ENCODE measurements at places on chromosomes 11 and 22.

- DNase-seq = no peak
These were observed 41.5 kb upstream of the MYEOV start for GRCh38 chr11:69252490-69252837.

DNA sequence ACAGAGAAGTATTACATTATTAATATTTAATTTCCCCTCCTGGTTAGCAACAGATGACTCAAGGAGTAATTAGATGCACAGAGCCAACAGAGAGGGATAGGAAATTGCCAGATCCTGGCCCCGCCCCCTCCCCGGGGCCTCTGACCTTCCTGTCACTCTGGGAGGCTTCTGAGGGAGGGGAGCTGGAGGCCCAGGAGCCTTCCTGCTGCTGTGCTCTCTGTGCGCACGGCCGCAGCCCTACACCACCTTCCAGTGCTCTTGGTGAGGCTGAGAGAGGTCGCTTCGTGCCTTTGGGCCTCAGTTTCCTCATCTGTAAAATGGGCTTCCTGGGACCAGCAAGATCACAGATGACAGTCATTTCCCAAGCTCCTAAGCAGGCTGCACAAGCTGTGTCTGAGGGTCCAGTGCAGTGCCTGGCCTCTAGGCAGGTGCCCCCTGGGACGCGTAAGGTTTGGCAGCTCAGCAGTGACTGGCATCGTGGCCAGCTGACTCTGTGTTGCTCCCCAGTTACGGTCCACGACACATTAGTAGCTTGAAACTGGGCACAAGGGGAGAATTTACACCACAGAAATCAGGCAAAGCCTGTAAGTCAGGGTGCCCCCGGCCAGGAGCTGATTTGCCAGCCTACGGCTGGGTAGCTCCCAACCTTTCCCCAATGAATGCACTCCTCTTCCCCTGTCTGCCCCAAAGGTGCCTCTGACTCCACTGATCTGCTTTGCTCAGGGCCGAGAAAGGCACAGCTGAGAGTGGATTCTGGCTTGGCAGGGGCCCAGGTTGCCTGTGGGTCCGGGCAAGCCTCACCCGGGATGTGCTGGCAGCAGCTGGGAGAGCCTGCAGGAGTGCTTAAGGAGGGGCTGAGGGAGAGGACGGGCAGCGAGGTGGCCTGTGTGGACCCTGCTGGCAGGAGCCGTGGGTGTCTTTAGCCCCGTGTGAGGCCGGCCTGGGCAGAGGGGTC is 2.3 kb downstream of the ADORA2A start:
- peak; percentile 85 for DNase-seq

- no peak for DNase-seq
These were observed 29.3 kb downstream of the RPL3 start for GRCh38 chr22:39289975-39290720.

GRCh38 chr11:114846416-114846791 is 168.1 kb downstream of the NXPE2 start:
- no peak for DNase-seq

GRCh38 chr11:16359369-16359768 is 3.0 kb upstream of the SOX6 start:
- DNase-seq = no peak

DNA sequence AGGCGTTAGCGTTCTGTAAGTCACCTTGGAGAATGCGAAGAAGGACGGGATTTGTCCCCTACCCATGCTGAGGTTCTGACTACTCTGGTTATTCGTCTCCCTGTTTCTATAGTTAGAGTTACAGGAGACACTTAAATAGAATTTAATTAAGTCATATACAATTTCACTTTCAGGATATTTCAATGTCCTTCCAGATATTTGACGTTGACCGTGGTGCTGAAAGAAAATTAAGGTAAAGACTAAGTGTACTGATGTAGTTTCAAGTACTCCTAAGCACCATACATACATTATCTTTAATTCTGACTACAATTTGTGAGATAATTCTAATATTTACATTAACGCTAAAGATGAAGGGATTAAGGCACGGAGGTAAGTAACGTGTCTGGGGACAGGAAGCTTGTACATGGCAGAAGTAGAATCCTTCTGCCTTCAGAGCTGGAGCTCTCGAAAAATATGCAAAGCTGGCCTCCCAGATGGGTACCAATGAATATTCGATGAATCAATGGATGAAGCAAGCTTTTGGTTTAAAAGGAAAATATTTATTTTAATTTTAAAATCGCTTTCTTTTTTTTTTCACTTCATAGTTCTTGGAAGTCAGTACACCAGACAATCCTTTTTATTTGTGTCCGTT is 539 bp upstream of the SLC36A4 start:
- DNase-seq = no peak

GRCh38 chr11:130439160-130439519 is 9.3 kb upstream of the ADAMTS15 start:
- DNase-seq = no peak

- no peak for DNase-seq
These were observed 48.9 kb downstream of the DHCR7 start for GRCh38 chr11:71399341-71399740.

GRCh38 chr11:132523929-132524328 is 1008.4 kb downstream of the OPCML start:
- no peak for DNase-seq
